ENCODE measurements at places on chromosomes 13 and 19.

- DNase-seq: no peak
These were observed 29.0 kb downstream of the LILRB4 start for GRCh38 chr19:54691582-54692297.

DNA sequence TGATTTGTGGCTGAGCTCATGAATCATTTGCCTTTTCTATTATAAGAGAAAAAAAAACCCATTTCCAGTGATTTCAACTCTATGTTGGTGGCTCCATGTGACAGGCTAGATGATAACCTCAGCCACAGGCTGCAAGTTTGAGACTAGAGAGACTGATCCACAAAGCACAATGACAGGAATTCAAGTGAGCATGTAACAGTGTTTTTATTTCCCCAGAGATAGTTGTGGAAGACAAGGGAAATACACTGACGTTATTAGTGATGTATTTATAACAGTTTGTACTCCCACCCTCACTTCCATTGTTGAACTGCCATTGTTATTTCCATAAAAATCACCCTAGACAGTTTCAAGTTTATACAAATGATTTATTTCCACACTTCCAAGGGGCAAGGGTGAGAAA lies 27.9 kb upstream of the EDNRB start:
- no peak for DNase-seq

GRCh38 chr13:99314640-99315176 lies 7.5 kb upstream of the GPR183 start:
- DNase-seq: no peak

GRCh38 chr13:23377579-23377978 lies 55.9 kb downstream of the SACS start:
- DNase-seq: no peak

- DNase-seq: no peak
These were observed 698 bp downstream of the KANK2 start for GRCh38 chr19:11196406-11197287.

- DNase-seq: no peak
These were observed 33.3 kb upstream of the MYCBP2 start for GRCh38 chr13:77360032-77360685.

GRCh38 chr13:101942535-101943157 lies 459.2 kb downstream of the FGF14 start:
- no peak for DNase-seq

- DNase-seq: no peak
These were observed 66.3 kb downstream of the TBC1D4 start for GRCh38 chr13:75415694-75416093.

- no peak for DNase-seq
These were observed 280.3 kb downstream of the POU4F1 start for GRCh38 chr13:78323040-78323439.

DNA sequence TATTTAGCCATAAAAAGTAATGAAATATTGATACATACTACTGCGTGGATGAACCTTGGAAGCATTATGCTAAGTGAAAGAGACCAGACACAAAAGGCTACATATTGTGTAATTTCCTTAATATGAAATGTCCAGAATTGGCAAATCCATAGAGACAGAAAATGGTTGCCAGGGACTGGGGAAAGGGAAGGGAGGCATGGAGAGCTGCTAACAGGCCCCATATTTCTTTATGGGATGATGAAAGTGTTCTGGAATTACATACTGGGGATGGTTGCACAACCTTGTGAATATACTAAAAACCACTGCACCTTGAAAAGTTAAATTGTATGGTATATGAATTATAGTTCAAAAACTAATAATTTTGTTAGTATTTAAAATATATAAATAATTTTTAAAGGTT lies 3.6 kb downstream of the IFT88 start:
- DNase-seq: no peak

- no peak for DNase-seq
These were observed 7.3 kb downstream of the C19orf53 start for GRCh38 chr19:13781547-13781946.

DNA sequence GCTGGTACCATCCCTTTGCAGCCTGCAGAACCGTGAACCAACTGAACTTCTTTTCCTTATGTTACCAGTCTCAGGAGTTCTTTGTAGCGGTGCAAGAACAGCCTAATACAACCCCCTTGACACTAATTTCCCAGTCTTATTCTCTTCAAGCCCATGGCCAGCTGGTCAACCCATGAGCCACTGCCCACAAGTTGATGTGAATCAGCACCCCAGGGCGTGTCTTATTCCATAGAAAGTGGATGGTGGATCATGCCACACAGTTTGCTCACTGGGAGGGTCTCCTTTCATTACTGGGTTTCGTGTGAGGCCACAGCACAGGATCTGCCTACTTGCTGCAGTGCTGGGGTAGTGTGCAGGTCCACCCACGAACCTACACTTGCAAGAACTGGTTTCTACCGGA lies 27.0 kb downstream of the TEX29 start:
- no peak for DNase-seq

- no peak for DNase-seq
These were observed 30.4 kb upstream of the HMGB1 start for GRCh38 chr13:30496147-30496546.

DNA sequence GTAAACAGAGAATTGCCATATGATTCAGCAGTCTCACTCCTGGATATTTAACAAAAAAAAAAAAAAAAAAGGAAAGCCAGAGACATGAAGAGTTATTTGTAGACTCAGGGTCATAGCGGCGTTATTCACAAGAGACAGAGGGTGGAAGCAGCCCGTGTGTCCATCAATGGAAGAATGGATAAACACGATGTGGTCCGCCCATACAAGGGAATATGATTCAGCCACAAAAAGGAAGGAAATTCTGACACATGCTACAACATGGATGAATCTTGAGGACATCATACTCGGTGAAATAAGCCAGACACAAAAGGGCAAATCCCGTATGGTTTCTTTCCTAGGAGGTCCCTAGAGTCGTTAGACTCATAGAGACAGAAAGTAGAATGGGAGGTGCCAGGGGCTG lies 14.8 kb downstream of the ACSBG2 start:
- no peak for DNase-seq

DNA sequence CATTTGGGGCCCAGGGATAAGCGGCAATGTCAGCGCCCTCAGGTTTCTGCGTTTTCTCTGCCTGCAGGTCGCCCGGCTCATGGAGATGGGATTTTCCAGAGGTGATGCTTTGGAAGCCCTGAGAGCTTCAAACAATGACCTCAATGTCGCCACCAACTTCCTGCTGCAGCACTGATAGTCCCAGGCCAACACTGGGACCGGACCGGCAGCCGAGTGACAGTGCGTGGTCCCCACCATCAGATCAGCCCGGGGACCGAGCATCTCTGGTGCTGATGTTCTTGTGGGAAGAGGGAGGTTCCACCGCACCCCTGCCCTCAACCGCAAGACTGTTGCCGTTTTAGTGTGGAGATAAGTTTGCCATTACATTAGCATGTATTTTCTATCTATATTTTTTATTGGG lies 78.0 kb upstream of the GPR183 start:
- DNase-seq: no peak

GRCh38 chr13:113557013-113557412 lies 27.5 kb upstream of the TFDP1 start:
- no peak for DNase-seq
